ENCODE measurements at places on chromosomes 6 and 20.

GRCh38 chr6:106546691-106547414 lies 82.4 kb downstream of the RTN4IP1 start:
- DNase-seq: no peak

- DNase-seq: peak; percentile 98
Measured at GRCh38 chr6:3209114-3210023, 18.1 kb downstream of the TUBB2B start.

- no peak for DNase-seq
Measured at GRCh38 chr6:43771210-43771857, 1.3 kb downstream of the VEGFA start.

- no peak for DNase-seq
Measured at GRCh38 chr20:44736170-44737021, 9.3 kb upstream of the KCNK15 start.

- DNase-seq: no peak
Measured at GRCh38 chr20:13199279-13199678, 21.8 kb upstream of the ISM1 start.

DNA sequence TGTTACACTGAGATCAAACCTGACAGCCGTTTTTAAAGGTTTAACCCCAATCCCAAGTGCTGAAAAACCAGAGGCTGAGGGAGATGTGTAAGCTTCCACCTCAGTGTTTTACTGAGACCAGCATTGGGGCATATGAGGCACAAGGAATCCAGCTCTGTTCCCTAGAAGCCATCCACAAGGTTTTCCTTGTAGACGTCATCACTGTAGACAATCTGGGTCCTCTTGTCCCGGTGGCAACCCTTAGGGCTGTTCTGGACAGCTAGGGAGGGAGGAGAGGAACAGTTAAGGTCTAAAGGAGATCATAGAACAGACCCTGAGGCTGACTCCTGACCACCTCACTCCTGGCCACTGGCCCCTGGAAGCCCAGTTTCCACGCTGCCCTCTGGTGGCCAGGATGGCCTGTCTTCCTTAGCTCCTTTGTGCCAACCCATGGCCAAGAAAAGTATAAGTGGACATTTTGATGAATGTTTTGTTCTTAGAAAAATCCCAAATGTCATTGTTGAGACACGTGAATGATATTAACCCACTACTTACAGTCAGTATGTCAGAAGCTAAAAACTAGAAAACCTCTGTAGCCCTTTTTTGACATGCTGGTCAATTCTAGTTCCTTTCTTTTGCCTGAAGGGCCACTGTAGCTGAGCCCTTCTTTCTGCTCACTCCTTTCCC lies 6.4 kb downstream of the CFB start:
- DNase-seq: no peak

- DNase-seq: no peak
Measured at GRCh38 chr6:35417979-35418661, 34.0 kb upstream of the FANCE start.

GRCh38 chr6:32222333-32223230 lies 1.3 kb downstream of the NOTCH4 start:
- DNase-seq: no peak

- DNase-seq: no peak
Measured at GRCh38 chr6:11064836-11065235, 20.7 kb upstream of the ELOVL2 start.

DNA sequence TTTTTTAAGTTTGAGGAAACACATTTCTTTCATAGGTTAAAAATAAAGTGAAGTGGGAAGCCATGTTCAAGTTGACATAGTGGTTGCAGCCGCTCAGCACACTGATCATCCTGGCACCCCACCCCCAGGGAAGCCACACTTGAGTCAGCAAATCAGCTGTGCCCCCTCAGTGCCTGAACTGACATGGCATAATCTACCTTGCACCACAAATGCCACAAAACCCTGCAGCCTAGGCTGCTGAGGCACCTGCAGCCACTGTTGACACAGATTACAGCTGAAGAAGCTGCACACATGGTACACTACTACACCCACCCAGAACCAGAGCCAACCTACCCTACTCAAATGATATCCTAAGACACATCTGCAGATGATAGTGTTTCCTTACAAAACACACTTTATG lies 77.5 kb upstream of the RIMS1 start:
- no peak for DNase-seq
